Occipital lobe (tissue), 3 donors: ENCODE measurements at places on chromosomes 1 and 21.

DNA sequence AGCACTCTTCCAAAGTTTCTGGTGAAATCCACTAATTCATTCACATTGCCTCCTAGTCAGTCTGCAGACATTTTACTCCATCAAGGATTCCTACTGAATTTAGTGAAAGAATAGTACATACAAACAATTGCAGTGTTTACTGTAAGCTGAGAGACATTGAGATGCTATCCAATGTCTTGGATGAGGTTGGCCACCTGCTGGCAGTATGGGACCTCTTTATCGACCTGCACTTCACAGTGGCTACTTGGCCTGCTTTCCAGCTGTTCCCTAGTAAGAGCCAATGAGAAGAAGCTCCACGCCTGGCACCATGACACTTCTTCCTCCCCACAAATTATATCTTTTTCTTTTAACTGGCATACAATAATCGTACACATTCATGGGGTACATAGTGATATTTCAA is 51.5 kb upstream of the LRIF1 start:
- DNase-seq, result no peak

GRCh38 chr1:65332821-65333220 is 23.5 kb downstream of the DNAJC6 start:
- DNase-seq, result no peak

DNA sequence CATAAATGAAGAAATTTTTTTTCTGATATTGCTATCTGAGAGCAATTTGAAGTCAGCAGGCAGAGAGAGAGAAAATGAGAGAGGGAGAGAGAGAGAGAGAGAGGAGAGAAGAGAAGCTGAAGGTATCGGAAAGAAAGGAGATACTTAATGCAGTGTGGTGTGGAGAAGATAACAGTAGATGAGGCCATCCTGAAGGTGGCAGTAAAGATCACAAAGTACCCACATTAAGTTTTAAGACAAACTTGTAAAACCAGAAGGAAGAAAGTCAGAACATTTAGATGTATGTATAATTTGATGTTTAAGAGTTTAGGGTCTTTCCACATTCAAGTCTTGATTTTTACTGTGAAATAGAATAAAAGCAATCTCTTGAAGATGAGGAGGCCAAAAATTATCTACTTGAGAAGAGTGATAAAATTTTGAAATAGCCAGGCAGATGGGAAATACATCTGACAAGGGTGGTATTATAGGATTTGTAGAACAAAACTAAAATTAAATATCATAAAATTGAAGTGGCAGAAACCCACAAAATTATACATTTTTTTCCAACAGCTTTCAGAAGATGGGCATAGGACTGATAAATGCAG is 1753.4 kb downstream of the MRPL39 start:
- no peak for DNase-seq

- no peak for DNase-seq
These were observed 25.1 kb downstream of the CDCP2 start for GRCh38 chr1:54127594-54128300.
